ENCODE measurements at places on chromosomes 12 and 14.

DNA sequence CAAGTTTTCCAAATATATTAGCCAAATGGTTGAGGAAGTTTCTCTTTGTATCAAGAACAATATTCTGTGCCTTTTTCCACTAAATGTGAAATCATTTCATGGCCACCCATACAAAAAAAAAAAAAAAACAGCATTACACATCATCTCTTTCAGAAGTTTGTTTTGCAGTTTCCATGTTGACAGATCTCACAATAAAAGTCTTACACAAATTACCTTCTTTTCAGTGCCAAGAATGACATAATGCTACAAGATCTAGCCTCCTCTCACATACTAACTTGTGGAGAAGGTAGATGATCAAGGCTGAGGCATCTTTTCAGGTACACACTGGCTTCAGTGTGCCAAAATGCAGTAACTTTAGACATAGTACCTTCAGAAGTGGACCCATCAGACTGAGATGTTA is 35.3 kb downstream of the PRKD1 start:
- no peak for DNase-seq

DNA sequence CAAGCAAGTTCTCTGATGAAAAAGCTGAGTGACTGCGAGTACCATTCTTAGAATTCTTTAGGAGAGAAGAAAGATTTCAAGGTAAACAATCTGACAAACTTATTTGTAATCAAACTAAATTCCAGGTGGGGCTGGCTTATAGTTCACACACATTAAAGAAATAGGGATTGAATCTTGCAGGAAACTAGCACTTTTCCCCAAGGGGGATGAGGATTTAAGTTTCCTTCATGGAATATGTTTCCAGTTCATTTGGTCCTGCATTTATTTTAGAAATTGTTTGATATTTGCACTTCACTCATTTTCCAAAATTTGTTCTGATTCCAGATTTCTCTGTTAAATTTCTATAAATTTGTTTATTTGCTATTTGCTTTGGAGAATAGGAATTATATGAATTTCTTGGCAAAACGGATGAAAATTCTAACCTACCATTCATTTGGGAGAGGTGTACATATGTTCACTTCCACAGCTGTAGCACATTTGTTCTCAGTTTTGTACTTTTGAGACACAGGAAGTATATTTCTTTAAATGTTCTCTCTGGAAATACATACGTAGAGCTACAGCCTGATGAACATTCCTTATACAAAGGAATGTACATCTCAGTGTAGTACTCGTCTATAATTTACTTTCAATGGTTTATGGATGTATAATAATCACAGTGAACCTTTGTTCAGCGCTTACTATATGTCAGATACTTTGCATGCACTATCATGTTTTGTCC is 145.5 kb downstream of the AKAP6 start:
- DNase-seq: no peak

GRCh38 chr12:71872972-71873371 is 33.4 kb downstream of the TBC1D15 start:
- no peak for DNase-seq

GRCh38 chr14:77007975-77008421 is 20.5 kb downstream of the IRF2BPL start:
- DNase-seq: no peak

- no peak for DNase-seq
Observed at GRCh38 chr14:103805708-103806107, 41.7 kb downstream of the PPP1R13B start.

GRCh38 chr14:67515386-67516079 is 17.6 kb upstream of the PLEKHH1 start:
- DNase-seq: no peak

DNA sequence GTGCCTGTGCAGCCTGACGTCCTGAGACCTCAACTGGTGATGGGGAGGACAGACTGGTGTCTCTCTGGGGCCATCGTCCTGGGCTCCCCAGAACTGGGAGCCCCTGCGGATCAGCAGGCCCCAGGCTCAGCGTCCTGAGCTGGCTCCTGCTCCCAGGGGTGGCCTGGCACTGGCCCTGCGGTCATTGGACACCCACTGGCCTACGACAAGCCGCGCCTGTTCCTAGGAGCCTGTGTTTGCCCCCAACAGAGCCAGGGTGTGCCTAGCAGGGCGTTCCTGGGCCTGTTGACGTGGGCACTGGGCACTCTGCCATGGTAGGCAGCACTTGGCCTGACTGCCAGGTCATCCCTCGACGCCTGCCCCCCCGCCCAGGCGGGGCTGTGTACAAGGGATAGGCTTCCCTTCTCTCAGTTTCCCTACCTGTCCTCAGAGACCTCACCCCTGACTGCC is 8.4 kb downstream of the ADSS1 start:
- no peak for DNase-seq

GRCh38 chr14:31740688-31741087 is 179.5 kb downstream of the NUBPL start:
- no peak for DNase-seq

DNA sequence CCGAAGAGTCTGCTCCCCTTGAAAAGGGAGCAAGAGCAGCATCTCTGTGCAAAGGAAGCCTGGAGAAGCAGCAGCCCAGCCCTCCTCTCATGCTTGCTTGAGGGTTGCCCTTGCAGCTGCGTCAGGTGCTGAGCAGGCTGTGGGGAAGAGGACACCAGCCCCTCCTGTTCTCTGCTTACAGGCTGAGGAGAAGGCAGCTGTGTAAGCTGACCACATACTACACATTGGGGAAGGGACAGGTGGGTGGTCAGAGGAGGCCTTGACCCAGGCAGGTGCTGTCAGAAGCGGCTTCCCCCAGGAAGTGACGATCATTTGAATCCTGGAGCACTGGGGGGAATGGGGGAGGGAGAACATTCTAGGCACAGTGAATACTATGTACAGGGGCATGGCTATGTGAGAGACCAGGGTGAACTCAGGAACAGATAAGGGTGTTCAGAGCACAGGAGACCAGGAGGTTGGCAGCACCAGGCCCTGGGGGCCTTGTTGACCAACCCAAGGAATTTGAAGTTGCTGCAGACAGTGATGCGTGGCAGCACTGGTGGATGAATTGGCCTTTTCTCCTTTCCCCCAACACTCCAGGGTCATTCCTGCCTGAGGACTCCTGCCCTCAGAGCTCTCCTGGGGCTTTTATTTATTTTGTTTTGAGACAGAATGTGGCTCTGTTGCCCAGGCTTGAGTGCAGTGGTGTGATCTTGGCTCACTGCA is 2.7 kb upstream of the KLC1 start:
- no peak for DNase-seq

DNA sequence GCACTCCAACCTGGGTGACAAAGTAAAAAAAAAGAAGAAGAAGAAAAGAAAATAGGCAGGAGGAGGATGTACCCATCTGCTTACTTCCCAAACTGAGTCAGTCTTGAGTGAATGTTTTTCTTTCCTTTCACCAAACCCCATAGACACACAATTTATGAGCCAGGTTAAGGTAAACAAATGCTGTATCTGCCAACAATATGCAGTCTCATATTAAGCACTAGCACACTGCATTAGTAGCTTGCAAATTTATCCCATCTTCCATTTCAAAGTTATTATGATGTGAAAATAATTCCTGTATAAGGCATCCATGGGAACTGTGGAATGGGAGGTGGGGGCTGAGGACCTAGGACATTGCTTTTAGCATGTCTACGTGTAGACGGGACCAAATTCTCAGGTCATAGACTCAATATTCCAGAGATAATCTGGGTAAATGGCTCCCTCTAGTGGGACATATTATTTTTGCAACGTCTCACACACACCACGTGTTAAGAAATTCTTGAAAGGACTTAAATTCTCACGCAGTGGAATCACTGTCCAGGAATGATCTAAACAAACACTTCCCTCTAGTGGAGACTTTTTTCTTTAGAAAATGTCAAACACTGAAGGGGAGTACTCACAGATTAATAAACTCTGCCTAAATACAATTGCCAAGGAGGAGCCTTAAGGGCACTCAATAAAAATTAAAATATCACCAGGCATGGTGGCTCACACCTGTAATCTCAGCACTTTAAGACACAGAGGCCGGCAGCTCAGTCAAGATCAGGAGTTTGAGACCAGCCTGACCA is 17.1 kb upstream of the OR10P1 start:
- peak; percentile 75 for DNase-seq

DNA sequence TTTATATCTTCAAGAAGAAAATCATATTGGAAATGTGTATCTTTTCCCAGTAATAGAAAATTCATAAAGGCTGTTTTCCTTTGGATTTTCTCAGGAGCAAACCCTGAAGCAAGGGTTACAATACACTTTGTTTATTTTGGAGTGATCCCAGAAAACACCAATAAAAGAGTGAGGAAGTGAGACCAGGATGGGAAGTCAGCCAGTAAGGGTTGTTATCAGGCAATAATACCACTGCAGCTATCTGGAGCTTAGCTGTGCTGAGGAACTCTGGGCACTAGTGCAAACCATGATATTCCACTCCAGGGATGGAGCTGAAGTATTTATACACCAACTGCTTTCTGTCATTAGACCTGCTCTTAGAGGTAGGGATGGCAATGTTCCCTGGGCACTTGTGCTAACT is 1002.3 kb downstream of the FLRT2 start:
- no peak for DNase-seq

- DNase-seq: no peak
Observed at GRCh38 chr12:122558745-122559641, 31.9 kb downstream of the KNTC1 start.

DNA sequence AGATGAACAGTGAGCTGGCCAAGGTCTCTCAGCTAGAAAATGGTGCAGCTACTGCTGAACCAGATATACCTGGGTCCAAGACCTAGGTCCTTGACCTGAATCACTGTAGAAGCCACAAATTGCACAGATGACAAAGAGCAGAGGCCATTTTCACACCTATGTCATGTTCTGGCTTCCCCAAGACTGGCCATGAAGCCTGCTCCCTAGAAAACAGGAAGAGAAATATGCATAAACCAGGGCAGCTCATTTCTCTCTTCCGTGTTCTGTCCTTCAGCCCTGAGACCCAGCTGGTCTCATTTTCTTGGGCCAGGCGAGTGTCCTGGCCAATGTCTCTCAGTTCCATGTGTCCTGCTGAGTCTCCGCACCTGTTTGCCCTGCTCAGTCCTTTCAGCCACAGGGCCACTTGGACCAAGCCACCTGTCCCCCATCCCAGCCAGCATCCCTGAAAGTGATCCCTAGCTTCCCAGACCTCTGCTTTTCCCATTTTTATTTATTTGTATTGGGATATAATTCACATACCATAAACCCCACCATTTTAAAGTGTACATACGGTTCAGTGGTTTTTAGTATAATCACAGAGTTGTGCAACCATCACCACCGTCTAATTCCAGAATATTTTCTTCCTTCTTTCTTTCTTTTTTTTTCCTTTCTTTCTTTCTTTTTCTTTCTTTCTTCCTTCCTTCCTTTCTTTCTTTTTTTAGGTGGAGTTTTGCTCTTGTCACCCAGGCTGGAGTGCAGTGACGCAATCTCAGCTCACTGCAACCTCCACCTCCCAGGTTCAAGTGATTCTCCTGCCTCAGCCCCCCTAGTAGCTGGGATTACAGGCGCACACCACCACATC is 27.0 kb downstream of the P2RX7 start:
- no peak for DNase-seq

DNA sequence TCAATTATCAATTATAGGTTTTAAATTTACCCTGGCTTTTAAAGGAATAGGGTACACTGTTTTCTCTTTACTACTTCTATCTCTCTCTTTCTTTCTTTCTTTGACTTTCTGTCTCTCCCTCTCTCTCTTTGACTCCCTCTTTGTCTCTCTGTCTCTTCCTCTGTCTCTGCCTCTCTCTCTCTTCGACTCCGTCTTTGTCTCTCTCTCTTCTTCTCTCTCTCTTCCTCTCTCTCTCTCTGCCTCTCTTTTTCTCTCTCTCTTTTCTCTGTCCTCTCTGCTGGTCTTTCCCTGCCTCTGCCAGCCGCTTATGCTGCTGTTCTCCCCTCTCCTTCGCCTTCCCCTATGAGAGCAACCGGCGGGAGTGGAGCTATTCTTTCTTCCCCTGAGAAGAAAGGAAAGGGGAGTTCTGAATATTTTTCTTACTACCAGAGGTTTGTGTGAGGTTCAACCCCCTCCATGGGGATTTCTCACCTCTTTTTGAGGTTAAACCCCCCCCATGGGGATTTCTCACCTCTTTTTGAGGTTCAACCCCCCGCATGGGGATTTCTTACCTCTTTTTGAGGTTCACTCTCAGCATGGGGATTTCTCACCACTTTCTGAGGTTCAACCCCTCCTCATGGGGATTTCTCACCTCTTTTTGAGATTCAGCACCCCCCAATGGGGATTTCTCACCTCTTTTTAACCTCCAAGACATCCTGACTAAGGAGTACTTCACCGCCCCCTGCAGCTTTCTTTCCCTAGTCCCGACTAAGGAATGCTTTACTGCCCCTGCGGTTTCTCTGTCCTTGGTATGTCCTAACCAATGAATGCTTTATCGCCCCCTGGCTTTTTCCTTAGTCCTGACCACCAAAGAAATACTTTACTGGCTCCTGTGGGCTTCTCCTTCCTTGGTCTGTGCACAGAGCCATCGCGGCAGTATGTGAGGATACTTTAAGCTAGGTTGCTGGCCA is 27.4 kb upstream of the DDHD1 start:
- DNase-seq: no peak

- no peak for DNase-seq
Observed at GRCh38 chr12:86852451-86852850, 596.3 kb upstream of the MGAT4C start.

DNA sequence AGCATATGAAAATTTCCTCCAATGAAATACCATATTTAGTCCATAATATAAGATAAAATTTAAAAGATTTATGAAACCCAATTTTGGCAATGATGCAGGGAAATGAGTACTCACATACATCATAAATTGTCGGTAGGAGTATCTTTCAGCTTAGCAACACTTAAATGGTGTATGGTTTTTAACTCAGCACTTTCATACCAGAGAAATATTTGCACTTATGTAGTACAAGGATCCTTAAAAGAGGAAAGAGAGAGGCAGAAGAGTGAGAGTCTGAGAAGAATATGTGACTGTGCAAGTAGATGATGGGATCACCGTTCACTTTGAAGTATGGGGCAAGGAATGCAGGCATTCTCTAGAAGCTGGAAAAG is 379.3 kb upstream of the DCN start:
- no peak for DNase-seq

GRCh38 chr12:88753066-88753465 is 172.8 kb upstream of the KITLG start:
- DNase-seq: no peak

DNA sequence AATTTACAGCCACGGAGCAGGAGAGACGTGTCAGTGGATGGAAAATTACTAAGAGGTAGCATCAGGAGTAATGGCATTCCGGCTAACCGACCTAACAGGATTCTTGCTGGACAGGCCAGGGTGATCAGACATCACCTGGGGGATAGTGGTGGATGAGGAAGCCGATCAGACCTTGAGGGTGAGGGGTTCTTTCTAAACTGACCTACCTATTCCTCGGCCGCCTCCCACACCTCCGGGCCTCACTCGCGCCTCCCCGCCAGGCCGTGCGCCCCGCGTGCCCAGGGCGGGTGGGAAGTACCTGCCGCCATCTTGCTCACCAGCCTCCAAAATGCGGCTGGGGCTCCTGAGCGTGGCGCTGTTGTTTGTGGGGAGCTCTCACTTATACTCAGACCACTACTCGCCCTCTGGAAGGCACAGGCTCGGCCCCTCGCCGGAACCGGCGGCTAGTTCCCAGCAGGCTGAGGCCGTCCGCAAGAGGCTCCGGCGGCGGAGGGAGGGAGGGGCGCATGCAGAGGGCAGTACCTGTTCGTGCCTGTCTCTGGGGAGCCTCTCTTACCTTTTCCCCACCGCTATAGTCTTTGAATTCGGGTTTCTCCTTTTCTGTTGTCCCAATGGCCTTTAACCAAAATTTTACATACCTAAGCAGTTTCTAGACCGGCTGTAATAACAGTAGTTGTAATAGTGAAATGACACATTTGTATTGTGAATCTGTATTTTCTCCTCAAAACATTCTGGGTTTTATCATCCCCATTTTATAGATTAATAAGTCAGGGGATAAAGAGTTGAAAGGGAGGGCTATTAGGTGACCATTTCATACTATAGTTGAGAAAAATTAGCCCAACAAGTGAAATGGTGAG is at the start of gene TMPRSS12:
TMPRSS12 (plus strand) TSS at position 290 of the 857 bp plus-strand sequence; CDS start at position 329, 39 bp downstream.
- no peak for DNase-seq

Data from bone marrow (tissue), 2 donors.